ENCODE measurements at places on chromosomes 7 and 10.

DNA sequence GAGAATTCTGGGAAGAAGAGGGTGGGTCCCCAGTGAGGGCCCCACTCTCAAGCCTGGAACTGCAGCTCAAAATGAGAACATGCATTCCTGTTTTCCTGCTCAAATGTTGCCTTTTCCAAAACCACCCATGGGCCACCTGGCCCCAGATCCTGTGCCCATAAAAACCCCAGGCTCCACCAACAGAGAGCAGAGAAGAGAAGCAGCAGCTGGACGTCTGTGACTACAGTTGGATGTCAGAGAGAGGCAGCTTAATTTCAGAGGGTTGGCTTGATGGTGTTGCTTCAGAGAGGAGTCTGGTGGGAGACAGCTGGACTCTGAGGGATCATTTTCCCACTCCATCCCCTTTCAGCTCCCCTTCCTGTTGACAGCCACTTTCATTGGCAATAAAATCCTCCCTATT, 256.4 kb downstream of the FZD1 start:
- peak; percentile 42 for DNase-seq

- peak; percentile 34 for DNase-seq
Observed at GRCh38 chr7:70694434-70694970, 437.4 kb upstream of the GALNT17 start.

DNA sequence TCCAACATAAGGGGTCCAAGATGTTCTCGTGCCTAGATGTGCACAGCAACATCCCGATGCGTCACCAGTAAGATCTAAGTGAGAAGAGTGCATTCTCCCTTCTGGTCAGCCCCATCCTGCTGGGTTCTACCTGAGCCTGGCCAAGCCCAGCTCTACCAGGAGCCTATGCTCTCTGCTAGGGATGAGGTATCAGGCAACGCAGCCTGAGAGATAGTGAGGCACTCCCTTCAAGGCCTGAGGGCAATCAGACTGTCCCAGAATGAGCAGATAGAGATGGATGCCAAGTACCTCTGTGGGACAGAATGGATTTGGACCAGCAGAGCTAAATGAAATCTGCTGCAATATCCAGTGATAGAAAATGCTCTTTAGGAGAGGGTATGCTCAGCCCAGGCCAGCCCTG, 26.7 kb downstream of the DDC start:
- DNase-seq: no peak

GRCh38 chr10:5940807-5941218, 36.5 kb downstream of the IL15RA start:
- DNase-seq: no peak

DNA sequence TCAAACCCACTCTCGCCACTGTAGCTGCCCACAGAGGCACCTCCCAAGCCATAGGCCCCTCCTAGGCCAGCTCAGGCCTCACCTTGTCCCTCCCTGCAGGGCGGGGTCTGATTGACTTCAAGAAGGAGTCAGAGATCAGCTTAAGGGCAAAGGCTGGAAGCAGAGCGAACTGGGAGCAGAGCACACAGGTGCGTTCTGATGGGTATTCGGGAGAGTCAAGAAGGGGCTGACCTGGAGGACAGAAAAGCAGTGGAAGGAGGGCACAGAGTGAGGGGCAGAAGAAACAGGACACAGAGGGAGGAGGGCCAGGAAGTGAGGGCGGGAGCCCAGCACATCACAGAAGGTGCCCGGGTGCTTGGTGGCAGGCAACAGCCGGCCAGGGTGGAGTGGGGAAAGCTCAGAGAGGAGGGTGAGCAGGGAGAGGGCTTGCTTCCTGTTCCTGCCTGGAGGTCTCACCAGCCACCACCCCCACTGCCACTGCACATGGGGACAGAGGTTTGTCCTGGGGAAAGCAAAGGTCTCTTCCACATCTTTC, at the start of gene AOC1:
TSS of gene AOC1 (plus strand) at position 147 of the 535 bp plus-strand sequence. CDS start 3,954 bp downstream, outside the sequence.
- no peak for DNase-seq

- DNase-seq: no peak
Observed at GRCh38 chr7:42138691-42139090, 98.3 kb downstream of the GLI3 start.

DNA sequence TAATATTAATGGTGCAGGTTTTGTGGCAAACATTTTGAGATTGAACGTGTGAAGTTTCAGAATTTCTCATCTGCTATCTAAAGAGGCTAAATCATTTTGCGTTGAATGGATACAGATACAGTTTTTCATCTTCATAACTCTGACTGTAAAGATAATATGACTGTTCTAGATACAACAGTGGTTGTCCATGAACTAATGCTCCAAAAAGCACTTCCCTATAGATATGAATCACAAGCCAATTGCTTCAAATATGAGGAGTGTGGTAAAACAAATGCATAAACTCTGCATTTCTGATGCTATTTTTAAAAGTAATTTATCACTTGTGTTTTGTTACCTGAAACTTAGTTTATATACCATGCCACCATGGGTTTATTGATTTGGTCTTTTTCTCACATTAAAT, 750.1 kb downstream of the MAGI2 start:
- DNase-seq: no peak

GRCh38 chr7:106717955-106718871, 57.3 kb upstream of the CCDC71L start:
- DNase-seq: no peak

All from NCI-H2171 (cell line).